ENCODE measurements at places on chromosomes 3 and 15. TPM values are rescaled to one million over a fixed set of nuclear protein-coding genes. Genes with fewer than 3 reads are reported as not detected.

Gene TYRO3
- total RNA-seq, result 11.5 TPM

Gene LRRC2
- total RNA-seq, result 3.7 TPM

Gene SKIL
- 32.4 TPM for total RNA-seq

Gene DUOX1
- total RNA-seq, result under 0.01 TPM

Gene GOLGA8G
- total RNA-seq, result not detected

Gene CFAP100
- not detected for total RNA-seq

Gene NEIL1
- total RNA-seq, result 4.7 TPM
